Activated T-helper 9 cell treated with anti-CD3 and anti-CD28 coated beads, Interleukin-2, amount 50 U/mL, for 16 hours (primary cell): ENCODE measurements at places on chromosomes 3 and 15.

DNA sequence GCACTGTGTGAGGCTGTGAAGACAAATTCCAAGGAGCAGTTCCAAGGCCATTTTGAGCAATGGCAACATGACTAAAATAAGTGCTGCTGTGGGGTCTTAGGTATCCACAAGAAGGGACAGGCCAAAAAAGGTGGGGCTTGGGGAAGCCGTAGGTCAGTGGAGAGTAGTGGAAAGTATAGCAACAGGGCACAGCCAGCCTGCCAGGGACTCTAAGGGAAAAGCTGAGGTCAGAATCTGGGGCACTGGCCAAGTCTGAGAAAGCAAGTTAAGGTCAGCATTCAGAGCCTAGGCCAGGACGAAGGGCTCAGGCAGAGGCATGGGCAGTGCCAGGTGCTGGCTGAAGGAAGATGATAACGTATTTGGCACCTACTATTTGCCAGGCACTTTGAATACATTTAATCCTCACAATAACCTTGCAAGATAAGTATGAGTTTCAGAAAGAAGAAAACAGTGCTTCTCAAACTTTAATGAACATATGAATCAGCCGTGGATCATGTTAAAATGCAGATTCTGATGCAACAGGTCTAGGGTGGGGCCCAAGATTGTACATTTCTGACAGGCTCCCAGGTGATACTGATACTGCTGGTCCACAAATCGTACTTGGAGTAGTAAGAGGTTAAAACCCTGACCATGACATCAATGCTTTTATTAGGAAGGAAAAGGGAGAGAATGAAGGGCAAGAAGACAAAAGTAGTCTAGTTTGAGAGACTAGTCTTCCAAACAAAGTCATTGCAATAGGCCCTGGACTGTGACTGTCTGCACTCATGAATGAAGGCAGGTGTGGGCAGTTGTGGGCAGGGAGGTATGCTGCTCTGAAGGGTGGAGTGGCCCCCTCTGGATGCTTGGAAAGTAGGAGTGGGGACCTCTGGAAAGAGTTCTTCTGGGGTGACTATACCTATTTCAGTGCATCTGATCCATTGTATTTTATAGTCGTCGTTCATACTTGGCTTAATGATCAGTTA is 106.3 kb upstream of the ANKRD28 start:
- no peak for DNase-seq

DNA sequence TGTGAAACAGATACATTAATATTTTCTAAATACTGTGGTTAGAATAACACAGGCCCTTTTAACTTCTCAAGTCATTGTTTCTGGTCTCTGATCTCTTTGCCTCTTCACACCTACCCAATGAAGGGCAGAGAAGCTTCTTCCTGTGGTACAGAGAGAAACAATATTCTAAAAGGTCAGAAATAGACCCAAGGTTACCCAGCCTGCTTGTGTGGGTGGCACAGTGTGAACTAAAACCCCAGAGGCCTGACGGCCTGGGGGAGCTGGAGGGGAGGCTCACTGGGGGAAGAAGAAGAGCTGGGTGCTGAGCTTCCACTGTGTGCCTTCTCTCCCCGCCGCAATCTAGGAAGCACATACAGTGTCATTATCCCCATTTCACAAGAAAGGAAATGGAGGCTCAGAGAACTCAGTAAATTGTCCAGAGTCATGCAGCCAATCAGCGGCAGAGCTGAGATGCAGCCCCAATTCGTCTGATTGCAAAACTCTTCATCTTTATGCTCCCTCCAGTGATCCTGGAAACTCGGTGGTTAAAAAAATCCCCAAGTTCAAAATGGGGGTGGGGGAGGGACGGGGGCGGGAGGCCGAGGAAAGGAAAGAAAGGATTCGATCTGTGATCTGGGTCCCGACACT is 64.1 kb upstream of the HEG1 start:
- DNase-seq, result no peak

DNA sequence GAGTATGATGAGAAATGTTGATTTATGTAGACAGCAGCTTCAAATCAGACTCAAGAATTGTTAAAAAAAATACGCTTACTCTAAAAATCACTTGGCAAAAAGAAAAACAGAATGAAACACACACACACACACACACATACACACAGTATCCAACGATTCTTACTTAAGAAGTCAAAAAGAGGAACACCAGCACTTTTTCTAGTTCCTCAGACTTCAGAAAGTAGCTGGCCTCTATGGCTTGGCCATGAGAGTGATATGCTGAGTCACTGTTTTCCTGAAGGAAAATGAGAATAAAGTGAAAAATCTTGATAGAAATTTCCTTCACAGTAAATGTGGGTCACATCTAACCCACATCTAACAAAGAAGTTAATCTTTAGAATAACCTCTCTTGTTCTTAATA is 22.1 kb downstream of the CNTN3 start:
- no peak for DNase-seq

- no peak for DNase-seq
Observed at GRCh38 chr3:59992578-59992977, 942.8 kb upstream of the CFAP20DC start.

DNA sequence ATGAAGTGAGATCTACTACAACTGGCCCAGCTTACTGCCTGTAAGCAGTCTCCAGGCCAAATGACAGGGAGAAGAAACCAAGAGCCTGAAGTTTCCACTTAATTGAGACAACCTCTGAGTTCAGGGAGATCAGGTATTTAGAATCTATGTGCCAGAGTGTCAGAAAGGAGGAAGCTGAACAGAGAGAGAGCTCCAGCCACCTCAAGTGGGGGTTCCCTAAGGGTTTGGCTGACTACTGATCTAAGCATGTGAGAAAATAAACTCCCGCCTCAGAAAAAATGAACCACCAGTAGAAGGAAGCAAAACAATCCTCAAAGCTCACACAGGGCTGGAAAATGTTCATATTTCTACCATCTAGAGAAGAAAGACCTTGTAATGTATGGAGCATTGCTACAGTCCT is 25.0 kb downstream of the ADAM10 start:
- DNase-seq, result no peak

GRCh38 chr3:14001136-14001535 is 121.3 kb upstream of the WNT7A start:
- DNase-seq, result no peak

- no peak for DNase-seq
Observed at GRCh38 chr15:94673801-94674200, 442.4 kb downstream of the MCTP2 start.

DNA sequence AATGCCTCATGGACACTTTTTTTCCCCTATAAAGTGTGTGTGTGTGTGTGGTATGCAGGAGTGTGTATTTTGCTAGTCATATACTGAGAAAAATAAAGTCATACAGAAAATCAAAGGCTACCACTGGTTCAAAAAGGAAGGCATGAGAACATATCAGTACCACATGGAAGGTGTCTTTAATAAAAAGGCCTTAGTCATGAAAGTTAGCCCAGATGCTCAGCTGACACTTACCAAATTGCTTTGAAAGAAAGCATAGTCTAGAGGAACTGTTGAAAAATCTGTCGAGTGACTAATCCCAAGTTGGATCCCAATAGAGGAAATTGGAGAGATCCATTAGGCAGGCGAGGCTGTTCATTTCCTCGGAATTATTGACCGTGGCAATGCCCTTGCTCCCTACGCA is 432.9 kb upstream of the CFAP20DC start:
- no peak for DNase-seq

- no peak for DNase-seq
Observed at GRCh38 chr15:78129077-78129750, 2.0 kb downstream of the CIB2 start.

DNA sequence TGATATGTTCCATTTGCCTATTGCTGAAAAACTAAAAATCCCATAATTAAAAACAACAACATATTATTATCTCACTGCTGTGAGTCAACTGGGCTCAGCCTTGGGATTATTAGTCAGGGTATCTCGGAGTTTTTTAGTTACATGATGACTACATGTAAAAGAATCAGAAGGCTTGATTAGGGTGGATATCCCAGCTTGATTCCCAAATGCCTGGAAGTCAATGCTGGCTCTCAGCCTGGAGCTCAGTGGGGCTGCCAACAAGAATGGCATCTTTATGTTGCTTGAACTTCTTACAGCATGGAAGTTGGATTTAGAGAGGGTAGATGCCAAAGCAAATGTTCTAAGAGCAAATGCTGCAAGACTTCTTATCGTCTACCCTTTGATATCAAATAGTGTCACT is 278.5 kb downstream of the PLOD2 start:
- DNase-seq, result no peak

DNA sequence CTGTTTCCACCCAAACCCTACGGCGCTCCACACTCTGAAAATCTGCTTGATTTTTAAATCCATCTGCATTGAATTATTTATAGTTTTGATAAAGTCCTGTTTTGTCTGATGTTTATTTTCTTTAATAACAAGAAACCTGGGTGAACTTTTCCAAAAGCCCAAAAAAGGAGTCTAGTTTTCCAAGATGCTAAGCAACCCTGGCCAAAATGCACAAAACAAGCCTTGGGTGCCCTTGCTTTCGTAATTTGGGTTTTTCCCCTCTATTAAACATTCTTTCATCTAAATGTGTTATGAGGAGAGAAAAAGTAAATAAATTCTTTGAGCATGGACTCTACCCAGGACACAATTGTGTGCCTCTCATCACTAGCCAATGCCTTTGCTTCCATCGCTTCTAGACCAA is 468.9 kb downstream of the MCTP2 start:
- DNase-seq, result no peak

DNA sequence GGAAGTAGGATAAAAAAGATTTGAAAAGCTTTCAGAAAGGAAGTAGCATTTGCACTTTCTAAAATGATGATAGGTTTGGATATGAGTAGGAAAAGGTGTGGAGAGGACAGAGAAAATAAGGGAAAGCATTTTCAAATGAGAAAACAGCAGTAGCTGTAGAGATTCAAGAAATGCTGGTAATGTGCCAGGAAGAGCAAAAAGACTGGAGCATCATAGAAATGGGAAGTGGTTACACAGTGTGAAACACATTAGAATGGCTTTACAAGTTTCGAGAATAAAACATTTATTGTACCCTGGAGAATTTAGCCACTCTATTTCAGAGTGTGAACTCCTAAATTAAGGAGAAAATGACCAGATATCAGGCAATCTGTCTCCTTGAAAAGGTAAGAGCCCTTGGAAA is 108.3 kb upstream of the CHL1 start:
- no peak for DNase-seq

DNA sequence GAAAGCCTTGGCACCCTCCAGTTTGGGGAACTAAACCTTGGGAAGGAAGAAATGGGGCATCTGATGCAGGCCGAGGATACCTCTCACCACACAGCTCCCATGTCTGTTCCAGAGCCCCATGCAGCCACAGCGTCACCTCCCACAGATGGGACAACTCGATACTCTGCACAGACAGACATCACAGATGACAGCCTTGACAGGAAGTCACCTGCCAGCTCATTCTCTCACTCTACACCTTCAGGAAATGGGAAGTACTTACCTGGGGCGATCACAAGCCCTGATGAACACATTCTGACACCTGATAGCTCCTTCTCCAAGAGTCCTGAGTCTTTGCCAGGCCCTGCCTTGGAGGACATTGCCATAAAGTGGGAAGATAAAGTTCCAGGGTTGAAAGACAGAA is 7.7 kb downstream of the MAP1A start:
- DNase-seq, result no peak

GRCh38 chr3:105686278-105686897 is 182.4 kb downstream of the CBLB start:
- no peak for DNase-seq

DNA sequence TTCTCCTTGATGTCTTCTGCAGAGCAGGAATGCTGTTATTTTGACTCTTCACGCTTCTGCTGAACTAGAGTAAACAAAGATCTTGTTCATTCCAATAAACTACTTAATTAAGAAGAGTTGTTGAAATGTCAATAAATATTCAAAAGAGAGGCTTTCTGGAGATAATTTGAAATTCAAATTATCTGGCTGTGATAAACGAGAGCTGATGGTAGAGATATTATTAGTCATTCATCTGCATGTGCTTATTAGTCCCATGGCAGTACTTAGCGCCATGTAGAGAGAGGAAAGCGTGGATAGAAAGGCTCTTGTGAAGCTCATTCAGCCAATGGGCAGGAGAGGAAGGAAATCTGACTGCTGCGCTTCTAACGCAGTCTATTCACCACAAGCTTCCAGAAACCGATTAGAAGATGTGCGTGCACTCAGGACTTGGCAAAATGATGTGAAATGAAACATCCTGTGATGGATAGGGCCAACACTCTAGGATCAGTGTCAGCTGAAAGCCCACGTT is 251.1 kb downstream of the GABRB3 start:
- no peak for DNase-seq

DNA sequence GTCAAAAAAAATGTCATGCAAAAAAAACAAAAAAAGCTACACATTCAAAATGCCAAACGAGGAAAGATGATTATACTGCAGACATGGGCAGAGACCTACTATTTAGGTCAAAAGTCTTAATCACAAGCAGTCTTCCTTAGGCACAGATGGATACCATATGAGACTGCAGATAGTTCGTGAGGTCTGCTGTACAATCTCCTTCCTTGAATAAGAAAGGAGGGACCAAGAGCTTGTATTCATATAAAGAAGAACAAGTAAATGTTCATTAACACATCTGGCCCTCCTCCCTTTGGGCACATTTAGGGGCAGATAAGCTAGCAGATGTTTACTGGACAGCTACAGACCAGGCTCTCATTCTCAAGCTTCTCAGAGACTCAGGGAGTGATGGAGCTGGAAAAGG is 45.3 kb downstream of the ANXA2 start:
- DNase-seq, result no peak

DNA sequence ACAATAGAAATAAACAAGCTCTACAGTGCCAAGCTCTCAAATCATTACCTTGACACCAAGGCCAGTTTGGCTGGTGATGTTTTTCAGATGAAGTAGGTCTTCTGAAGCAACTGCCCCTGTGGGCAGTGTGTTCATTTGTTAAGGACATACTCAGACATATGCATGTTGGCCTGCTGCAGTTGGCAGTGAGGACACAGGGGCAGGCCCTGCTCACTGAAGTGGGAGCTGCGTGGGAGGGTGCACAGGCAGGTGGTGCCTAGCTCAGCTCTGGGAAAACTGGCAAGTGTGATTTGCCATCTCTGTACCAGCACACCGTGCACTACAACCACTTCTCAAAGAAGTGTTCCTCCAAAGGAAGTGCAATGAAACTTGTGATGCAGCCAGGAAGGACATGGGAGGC is 28.5 kb upstream of the SNRK start:
- DNase-seq, result no peak

GRCh38 chr3:117278424-117279190 is 569.0 kb downstream of the TUSC7 start:
- no peak for DNase-seq

DNA sequence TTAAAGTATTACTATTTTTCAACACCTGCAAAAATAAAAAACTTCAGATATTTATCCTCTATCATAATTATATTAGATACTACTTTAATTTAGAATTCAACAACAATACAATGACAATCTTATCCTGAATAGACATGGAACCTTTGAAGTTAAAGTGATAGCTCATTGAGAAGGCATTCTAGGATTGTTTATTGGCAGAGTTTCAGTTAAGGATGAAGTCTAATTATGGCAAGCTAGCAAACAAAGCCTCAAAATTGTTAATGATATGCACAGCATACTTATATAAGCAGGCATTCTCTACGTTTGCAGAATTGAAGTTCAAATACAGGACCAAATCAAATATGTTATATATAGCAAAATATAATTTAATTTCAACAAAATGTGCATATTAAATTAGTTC is 91.2 kb upstream of the ABI3BP start:
- DNase-seq, result no peak

GRCh38 chr3:87088430-87088992 is 97.6 kb upstream of the VGLL3 start:
- DNase-seq, result no peak

- no peak for DNase-seq
Observed at GRCh38 chr3:184726497-184726896, 14.6 kb upstream of the MAGEF1 start.
